ENCODE measurements at places on chromosomes 4 and X.

DNA sequence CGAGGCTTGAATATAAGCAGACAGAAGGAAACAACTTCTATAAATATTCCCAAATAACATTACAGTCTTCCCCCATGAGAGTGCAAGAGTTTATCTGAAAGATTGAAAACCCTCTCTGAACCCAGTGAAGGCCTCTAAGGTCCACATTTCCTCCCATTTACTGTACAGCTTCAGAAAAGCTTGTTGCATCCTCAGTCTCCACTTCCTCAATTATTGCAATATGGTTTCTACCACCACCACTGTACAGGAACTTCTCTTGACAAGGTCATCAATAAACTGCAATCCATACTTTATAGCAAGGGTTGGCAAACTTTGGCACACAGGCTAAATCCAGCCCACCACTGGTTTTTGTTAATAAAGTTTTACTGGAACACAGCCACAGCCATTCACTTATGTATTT lies 239.0 kb downstream of the THOC2 start:
- no peak for DNase-seq

- no peak for DNase-seq
Measured at GRCh38 chrX:13750204-13750603, 15.7 kb downstream of the OFD1 start.

- no peak for DNase-seq
Measured at GRCh38 chrX:1248331-1249061, 20.1 kb upstream of the CSF2RA start.

- DNase-seq, result no peak
Measured at GRCh38 chrX:97629597-97629985, 745.9 kb downstream of the RPA4 start.

DNA sequence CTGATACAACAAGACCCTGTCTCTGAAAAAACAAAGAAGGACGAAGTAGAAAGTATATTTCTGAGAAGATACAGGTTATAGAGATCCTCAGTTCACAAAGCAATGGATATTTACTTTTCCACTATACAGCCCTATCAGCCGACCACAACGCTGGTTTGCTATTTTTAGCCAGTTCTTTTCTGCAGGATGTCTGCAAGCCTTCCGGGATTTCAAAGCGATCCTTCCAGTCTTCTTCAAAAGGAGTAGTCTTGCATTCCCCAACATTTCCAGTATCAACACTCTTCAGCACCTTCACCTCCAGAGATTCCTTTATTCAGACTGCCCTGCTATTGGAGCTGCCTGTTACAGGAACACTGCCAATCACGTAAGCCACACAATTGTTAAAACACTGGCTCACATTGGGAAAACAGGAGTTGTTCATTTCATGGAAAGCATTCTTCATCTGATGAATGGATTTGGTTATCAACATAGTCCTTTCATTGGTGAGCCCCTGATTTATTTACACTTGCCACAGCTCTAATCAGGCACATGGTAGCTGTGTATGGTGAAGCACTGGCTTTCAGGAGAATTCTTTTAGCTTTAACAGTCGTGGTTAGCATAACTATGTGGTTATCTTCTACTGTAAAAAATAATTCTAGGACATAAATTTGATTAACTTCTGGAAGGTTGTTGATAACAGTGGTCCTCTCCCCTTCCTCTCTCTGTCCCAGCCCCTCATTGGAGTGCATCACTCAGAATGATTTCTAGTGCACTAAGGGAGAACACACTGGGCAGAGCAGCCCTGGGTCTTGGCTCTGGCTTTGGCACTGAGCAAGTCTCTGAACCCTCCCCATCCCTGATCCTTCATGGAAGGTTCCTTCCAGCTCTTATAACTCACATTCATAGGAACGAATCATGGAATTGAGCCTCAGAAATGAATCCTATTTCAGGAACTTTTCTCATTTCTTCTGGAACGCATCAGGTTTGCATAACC lies 109.9 kb upstream of the SORBS2 start:
- DNase-seq, result no peak

DNA sequence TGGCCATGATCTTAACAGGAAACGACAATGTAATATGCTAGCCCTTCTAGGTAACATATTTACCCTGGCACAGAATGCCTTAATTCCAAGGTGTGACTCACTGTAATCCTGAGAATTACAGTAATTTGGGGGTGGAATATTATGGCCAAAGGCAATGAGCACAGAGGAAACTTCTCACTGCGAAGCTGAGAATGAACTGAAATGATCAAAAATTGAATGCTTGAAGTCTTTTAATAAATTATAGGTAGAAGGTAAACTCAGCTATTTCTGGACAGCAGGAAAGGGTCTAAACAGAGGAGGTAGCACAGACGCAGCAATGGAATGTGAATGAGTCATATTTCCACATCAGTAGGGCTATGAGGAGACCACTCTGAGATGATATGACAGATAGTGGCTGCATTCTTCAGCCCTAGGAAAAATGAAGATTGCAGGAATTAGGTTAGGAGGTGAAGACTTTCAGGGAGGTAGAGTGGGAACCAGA lies 312.6 kb downstream of the PACRGL start:
- DNase-seq, result no peak

DNA sequence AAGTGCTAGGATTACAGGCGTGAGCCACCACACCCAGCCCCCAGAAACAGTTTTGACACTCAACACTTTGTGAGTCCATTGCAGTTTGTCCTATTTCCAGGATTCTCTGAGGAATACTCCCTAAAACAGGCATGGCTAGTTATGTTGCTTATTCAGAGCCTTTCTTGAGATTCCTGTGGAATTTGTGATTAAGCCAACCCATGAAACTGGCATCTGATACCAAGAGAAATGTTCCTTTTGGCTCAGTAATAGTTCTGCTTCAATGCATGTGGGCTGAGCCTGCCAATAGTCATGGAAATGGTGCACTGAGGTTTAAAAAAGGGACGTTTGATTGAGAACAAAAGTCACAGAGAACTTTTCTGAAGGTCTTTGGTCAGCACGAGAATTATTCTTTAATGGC lies 241.7 kb downstream of the PPP1R2C start:
- DNase-seq, result no peak

DNA sequence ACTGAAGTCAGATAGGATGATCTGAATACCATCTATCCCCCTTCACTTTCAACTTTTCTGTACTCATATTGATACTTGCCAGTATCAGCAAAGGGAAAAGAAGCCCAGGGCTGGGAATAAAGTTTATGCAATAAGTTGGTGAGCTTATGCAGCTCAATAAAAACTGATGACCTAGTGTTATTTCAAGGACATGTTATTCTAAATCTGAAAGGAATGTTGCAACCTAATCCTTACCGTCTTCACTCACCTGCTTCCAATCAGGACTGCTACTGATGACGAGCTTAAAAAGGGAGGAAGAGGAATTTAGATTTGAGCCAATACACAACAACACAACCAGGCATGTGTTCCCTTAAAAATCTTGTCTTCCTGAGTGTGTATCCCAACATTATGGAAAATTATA lies 419.9 kb downstream of the SPRY1 start:
- DNase-seq, result no peak

GRCh38 chr4:147054228-147054872 lies 108.7 kb upstream of the TTC29 start:
- DNase-seq, result no peak

DNA sequence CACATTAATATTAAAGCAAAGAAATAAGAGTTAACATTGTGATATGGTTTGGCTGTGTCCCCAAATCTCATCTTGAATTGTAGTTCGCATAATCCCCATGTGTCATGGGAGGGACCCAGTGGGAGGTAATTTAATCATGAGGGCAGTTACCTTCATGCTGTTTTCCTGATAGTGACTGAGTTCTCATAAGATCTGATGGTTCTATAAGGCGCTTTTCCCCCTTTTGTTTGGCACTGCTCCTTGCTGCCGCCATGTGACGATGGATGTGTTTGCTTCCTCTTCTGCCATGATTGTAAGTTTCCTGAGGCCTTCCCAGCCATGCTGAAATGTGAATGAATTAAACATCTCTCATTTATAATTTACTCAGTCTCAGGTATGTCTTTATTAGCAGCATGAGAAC lies 153.8 kb upstream of the GALNT7 start:
- DNase-seq, result no peak

GRCh38 chrX:131306601-131307000 lies 17.5 kb upstream of the IGSF1 start:
- no peak for DNase-seq

- DNase-seq, result no peak
Measured at GRCh38 chr4:31983246-31983645, 1263.1 kb downstream of the PCDH7 start.

- DNase-seq, result no peak
Measured at GRCh38 chr4:87103691-87104187, 116.7 kb downstream of the KLHL8 start.

DNA sequence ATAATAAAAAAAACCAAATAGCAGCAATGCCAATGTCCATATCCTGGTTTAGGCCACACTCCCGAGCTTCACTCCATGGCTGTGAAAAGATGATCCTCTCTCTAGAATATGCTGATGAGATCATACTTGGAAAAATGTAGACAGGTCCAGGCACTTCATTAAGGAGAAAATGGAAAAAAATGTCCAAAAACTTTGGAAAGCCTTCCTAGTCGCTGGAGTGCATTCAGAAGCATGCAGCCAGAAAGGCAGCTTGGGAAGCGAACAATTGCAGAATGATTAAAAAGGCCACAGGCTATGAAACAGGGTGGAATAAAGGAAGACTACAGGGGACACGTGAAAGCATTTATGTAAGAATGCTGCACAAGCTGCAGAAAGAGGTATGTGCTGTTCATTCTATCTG lies 165.6 kb upstream of the HCCS start:
- DNase-seq, result no peak

- DNase-seq, result no peak
Measured at GRCh38 chr4:77127215-77127614, 29.8 kb upstream of the CCNG2 start.

DNA sequence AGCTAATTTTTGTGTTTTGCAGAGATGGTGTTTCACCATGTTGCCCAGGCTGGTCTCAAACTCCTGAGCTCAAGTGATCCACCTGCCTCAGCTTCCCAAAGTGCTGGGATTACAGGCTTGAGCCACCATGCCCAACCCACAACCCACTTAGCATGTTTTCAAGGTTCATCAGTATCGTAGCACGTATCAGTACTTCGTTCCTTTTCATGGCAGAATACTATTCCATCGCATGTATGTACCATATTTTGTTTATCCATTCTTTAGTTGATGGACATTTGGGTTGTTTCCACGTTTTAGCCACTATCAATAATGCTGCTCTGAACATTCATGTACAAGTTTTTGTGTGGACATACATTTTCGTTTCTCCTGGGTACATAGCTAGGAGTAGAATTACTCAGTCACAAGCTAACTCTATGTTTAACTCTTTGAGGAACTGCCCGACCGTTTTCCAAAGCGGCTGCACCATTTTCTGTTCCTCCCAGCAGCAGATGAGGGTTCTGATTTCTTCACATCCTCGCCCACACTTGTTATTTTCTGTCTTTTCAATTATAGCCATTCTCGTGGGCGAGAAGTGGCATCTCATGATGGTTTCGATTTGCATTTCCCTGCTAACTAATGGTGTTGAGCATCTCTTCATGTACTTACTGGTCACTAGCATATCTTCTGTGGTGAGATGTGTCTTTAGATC lies 32.5 kb downstream of the MAN2B2 start:
- DNase-seq, result no peak

DNA sequence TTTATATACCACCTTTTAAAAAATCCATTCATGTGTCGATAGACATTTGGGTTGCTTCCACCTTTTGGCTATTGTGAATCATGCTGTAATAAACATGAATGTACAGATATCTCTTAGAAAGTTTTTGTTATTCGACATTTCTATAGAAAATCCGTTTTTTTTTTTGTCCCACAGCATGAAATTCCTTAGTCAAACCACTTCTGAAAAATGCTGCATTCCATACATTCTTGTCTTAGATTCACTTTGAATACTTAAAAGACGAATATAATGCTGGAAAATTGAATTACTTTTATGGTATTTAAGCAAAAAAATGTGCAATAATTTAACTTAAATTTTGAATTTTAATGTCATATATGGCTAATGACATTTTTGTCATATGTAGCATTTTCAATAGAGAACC lies 1345.5 kb downstream of the TECRL start:
- no peak for DNase-seq

GRCh38 chr4:76874176-76874575 lies 23.8 kb downstream of the SOWAHB start:
- DNase-seq, result no peak

DNA sequence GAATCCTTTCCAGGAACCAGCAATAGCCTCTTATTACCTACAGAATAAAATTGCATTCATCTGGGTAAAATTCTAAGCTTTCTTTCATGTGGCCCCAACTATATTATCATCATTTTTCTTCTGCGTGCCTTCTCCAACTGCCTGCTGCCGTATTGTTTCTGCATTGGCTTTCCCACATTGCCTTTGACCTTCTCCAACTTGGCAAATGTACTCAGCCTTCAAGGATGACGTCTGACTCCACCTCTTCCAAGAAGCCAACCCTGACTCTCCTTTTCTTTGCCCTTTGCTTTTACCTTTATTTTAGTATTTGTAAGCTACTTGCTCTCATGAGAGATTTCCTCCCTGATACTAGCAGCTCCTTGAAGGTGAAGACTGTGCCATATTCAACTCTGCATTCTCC lies 200.4 kb upstream of the FAM9B start:
- DNase-seq, result no peak

GRCh38 chr4:152666946-152667345 lies 12.9 kb downstream of the TMEM154 start:
- DNase-seq, result no peak

DNA sequence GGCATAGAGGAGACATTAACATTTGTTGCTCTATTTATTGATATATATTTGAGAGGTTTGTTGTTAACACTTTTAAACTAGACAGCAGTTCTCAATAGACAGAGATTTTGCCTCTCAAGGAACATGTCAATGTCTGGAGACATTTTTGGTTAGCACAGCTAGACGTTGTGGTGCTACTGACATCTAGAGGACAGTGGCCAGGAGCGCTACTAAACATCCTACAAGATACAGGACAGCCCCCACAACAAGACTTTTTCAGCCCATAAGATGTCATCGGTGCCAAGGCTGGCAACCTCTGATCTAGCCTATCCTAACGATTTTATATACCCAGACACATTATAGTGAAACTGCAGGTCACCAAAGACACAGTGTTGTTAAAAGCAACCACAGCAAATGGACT lies 18.4 kb upstream of the CTSO start:
- no peak for DNase-seq

DNA sequence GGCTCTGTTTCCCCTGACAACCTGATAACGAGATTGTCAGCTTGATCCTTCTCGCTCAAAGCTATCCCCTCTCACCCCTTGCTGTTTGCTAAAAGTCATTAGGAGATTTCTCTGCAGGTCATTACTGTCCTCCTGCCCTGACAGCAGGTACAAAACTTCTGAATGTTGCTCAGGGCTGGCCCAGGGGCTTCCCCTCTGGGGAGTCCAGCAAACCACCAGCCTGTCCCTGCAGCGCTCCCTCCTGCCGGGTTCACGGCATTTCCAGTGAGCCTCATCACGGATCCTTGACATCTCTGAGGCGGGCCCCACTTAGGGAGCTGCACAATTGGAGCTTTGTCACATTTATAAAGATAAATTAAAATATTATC lies 5.2 kb upstream of the SORCS2 start:
- DNase-seq, result no peak

GRCh38 chr4:4868758-4869723 lies 9.6 kb downstream of the MSX1 start:
- DNase-seq, result no peak

- no peak for DNase-seq
Measured at GRCh38 chr4:105129286-105130040, 17.2 kb upstream of the TET2 start.

All from kidney epithelial cell (primary cell).